ENCODE measurements at places on chromosomes 1 and 21.
A peak's percentile ranks its signal among the peaks of the same experiment; 100 is the strongest.

DNA sequence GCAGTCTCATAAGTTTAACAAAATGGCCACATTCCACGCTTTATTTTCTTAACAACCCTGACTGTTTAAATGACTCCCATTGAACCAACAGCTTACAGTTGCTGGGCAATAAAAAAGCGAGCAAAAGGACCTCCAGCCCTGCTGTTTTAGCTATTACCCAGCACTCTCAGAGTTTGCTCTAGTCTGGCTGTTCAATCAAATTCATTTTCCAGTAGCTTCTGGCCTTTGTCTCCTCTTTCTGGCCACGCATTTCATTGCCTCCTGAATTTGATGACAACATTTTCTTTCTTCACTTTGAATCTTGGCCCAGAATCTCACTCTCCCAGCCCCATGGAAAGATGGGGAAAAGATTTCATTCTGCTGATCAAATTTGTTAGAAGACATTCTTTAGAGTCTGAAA, 44.1 kb upstream of the DOCK7 start:
- no peak for DNase-seq

GRCh38 chr1:246795906-246796694, 71.9 kb downstream of the SCCPDH start:
- DNase-seq: no peak

DNA sequence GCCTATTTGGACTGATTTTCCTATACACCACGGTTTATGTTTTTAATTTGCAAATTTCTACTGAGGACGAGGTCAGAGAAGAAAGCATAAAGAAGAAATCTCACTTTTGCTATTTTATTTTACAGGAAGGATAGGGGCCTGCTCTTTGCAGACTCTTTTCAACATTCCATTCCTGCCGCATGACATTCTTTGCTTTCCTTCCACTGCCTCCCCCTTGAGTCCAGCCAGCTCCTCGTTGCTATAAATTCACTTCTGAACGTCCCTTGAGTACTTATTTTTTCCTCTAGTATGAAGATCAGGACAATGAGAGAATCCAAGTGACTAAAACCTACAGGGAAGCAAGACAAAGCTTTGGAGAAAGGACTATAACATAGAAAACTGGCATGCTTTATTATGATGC, 53.4 kb upstream of the PTGFR start:
- DNase-seq: no peak

DNA sequence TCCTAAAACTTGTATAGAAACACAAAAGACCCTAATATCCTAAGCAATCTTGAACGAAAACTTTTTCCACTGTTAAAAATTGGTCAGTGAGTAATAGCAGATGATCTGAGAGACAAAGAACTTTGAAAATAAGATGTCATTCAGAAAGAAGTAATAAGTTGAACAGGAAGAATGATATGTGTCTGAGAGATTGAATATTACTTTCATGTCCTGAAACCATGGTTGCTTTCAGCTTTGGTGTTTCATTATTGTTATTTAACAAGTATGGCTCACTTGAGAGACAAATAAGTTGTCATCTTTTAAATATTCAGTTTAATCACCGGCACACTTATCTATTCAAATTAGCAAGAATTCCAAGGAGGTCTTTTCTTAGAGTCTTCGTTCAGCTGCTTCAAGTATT, 11.4 kb downstream of the PRKACB start:
- DNase-seq: no peak

GRCh38 chr21:39152271-39152670, 31.0 kb downstream of the PSMG1 start:
- no peak for DNase-seq

DNA sequence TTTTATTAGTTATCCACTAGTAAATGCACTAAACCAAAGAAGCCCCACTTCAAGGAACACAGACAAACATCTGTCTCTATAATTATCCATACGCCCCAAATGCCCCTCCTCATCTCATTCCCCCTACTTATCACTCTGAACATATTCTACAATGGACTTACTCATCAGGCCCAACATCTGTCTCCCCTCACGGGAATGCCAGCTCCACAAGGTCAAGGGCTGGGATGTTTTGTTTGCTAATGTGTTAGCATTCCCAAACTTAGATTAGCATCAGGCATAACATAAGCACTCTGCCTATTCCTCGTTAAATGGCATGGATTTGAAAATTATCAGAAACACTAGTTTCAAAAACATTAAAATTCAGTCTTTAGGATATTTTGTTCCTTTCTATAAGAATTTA, 279.5 kb downstream of the DSCAM start:
- DNase-seq: no peak

DNA sequence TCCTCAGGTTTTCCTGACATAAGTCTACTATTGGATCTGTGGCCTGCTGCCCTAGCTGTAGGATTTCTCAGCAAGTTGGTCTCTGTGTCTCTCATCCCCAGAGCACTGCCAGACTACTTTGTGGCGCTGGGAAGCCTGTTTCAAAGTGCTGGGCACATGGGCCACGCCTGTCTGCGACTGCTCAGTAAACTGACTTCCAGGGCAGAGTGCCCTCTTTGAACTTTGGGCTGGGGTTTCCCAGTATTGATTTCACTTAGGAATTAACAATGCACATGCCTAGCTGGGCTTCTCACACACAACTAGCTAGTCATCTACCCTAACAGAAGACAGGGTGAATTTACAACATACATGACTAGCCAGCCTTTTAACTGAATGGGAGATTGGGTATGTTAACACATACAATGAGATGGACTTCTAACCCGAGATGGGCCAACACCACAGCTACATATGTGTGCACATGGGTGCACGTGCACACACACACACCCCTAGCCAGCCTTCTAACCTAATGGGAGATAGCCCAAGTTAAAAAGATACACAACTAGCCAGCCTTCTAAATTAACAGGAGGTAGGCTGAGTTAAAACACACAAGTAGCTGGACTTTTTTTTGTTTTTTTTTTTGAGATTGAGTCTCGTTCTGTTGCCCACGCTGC, 6.9 kb upstream of the TRIM17 start:
- no peak for DNase-seq

DNA sequence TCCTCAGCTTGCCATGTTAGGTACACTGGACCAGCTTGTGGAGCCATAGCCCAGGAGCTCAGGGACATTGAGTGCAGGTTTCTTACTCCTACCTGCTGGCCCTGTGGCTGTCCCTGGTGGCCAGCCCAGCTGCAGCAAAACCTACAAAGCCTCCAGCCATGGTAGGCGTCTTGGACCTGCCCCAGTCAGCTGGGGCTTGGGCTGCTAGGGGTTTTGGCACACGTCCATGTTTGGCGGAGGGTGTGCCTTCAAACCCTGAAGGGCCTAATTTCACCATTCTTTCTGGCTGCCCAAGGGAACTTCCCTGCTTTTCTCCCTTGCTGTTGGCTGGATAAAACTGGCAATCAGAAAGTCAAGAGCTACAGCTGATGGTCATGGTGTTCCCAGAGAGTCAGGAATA, 25.4 kb downstream of the HMGCS2 start:
- no peak for DNase-seq

DNA sequence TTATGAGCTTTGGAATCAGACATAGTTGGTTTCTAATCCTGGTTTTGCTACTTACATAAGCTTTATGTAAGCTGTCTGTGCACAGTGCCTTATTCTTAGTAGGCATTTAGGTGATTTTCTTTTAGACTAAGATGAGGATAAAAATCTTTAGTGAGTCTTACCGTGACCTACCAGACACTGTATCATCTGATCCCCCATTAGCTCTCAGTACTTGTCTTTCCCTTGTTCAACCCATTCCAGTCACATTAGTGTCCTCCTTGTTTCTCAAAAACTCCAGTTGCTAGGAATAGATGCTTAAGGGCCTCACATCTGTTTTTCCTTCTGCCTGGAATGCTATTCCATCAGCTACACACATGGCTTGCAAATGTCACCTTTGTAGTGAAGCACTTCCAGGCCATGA, 18.8 kb downstream of the PPP1R12B start:
- DNase-seq: no peak

GRCh38 chr21:45286671-45287437, 841 bp downstream of the POFUT2 start:
- no peak for DNase-seq

DNA sequence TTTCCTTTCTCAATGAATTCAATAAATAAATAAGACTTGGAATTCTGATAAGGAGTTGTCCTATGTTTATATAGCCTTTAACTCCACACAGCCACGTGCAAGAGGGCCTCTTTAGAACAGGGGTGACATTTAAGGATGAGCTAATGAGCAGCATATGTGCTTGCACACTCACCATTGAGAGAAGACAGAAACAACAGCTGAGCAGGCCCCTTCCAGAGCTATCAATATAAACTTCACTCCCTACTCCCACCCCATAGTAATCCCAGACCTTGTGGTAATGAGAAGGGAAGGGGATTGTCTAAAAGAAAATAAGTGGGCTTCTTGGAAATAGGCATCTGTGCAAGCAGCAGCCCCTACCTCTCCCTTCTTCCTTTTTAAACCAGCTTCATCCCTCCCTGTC, 176.0 kb downstream of the SEC16B start:
- DNase-seq: no peak

DNA sequence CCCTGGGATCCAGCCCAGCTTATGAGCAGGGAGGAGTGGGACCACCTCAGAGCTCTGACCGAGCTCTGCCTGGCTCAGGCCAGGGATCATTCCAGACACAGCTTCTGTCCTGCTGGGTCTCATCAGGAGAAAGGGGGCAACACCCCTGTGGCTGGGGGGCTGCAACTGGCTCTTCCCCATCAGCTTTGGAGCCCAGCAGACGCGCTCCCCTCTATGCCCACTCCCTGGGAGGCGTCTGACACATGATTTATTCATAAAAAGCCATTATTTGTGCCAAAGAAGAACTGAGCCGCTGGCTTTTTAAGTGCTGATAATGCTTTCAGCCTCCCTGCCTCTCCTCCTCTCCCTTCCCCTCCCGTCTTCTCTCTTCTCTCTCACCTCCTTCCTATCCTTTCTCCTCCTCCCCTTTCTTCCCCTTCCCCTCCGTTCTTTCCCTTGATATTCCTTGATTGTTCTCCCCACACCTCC, 25.0 kb downstream of the FOXO6 start:
- no peak for DNase-seq

DNA sequence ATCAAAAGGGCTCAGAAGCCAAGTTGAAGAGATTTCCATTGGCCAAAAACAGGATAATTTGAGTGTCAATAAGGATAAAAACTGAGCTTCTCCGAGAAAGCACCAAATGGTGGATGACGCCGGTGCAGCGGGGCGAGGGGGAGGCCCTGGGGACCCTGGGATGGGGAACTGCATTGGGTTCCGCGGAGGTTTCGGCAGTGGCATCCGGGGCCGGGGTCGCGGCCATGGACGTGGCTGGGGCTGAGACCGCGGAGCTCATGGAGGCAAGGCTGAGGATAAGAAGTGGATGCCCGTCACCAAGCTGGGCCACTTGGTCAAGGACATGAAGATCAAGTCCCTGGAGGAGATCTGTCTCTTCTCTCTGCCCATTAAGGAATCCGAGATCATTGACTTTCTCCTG, 97.2 kb downstream of the DMRTA2 start:
- no peak for DNase-seq

DNA sequence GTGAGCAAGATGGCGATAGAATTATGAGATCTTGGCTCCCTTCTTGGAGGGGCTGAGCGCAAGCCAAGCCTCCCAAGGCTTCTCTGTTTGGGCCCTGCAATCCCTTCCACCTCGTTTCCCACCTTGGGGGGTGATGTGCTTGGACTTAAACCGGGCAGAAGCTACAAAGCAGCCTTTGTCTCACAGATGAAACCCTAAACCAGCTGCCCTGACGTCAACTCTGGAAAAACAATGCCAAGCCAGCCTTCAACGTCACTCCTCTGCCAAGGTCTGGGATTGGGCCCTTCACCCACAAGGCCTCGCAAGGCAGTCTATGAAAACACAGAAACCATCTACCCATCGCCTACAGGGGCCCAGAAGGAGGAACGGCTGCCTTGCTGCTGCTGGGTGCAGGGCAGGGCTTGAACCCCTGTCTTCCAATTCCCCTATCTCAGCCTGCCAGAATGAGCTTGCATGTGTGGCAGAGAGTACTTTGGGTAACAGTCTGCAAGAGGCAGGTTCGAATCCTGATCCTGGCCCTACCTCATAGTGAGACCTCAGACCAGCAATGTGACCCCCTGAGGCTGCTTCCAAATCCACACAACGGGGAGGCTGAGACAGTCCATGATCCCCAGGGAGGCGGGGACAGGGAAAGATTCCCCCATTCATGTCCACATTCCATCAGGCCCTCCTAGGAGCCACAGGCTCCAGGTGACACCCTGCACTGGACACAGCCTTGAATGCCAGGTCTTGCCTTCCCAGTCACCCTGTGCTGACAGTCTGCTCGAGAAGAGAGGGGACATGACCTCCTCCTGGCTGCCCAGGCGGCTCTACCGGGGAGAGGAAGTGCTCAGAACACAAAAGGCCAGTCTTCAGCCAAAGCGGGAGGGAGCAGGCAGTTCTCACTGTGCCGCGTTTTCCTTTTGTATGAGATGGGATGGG, 15.0 kb downstream of the IFFO2 start:
- DNase-seq: no peak

- no peak for DNase-seq
Measured at GRCh38 chr1:107919953-107920352, 45.0 kb downstream of the VAV3 start.

DNA sequence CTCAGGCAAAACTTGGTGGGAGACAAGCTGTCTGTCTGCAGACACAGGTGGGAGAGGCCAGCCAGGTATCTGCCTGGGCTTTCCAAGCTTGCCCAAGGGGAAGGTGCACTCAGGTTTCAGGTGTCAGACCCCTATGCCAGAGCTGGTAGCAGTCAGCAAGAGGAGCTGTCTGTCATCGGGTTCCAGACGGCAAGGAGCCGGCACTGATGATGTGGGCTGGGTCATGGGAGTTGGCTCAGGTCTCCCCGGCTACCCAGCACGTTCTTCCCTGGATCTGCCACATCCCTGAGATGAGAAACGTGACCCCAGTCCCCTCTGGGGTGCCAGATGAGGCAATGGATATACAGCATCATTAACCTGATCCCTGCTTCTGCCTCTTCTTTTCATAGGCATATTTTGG, 23.0 kb downstream of the TMCC2 start:
- no peak for DNase-seq

GRCh38 chr1:56123421-56123820, 455.9 kb downstream of the PLPP3 start:
- DNase-seq: no peak

GRCh38 chr1:97827887-97828286, 92.9 kb downstream of the DPYD start:
- DNase-seq: no peak

GRCh38 chr1:2073382-2074230, 23.4 kb downstream of the PRKCZ start:
- no peak for DNase-seq

- DNase-seq: no peak
Measured at GRCh38 chr1:40183055-40183710, 22.0 kb downstream of the RLF start.

GRCh38 chr1:55150880-55151588, 64.1 kb downstream of the USP24 start:
- no peak for DNase-seq

DNA sequence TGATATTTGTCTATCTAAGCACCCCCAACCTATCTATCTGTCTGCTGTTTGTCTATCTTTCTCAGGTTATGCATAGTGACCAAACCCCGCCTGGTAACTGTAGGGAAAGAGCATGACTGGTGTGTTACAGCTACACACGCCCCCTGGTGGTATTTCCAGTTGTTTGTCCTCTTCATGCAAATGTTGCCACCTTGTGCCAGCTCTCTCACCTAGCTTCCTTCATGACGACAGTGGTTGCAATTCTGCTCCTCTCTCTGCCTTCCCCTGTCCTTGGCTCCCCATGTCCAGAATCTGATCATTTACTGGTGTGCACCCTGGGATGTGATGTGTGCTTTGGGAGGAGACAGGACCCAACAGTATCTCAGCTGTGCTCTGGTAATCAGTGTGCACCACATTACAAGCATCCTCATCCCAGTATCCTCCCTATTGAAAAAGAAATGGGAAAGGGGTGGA, 8.1 kb upstream of the INKA2 start:
- DNase-seq: no peak

- peak; percentile 92 for DNase-seq
Measured at GRCh38 chr1:48530727-48531351, 58.8 kb upstream of the SPATA6 start.

All from NCI-H774 (cell line).